ENCODE measurements at places on chromosomes 2 and 18.
A peak's percentile ranks its signal among the peaks of the same experiment; 100 is the strongest.

DNA sequence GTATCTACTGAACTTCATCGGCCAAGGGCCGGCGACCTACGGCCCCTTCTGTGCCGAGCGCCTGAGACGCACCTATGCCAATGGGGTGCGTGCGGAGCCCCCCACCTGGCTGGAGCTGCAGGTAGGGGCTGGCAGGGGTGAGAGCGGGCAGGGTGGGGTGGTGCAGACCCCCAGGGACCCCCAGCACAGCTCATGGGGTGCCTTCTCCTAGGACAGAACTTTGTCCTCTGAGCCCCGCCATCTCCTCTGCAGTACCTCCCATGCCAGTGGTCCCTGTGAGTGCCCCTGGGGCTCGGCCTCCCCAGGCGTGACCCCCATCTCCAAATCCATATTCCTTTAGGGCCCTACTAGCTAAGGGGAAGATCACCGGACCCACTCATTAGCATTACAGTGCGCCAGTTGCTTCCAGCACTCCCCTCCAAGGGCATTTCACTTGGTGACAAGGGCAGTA lies 23.9 kb upstream of the GPR17 start:
- no peak for DNase-seq

DNA sequence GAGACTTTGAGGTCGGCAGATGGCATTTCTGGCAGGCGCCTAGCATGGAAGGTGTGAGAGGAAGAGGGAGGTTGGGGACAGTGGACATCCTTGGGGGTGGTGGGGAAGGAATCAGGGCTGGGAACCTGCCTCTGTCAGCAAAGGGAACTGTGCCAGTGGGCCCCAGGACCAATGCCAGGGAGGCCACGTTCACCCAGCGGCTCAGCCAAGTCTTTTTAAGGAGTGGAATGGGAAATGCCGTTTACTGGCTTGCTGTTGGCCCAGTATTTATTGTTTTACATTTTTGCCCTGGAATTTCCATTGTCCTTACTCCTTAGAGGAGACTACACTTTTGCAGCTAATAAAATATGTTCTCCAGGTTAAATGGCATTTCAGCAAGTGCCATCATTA lies 135.2 kb downstream of the MCFD2 start:
- DNase-seq, result no peak

- DNase-seq, result no peak
Observed at GRCh38 chr18:49827996-49828395, 14.7 kb upstream of the ACAA2 start.

DNA sequence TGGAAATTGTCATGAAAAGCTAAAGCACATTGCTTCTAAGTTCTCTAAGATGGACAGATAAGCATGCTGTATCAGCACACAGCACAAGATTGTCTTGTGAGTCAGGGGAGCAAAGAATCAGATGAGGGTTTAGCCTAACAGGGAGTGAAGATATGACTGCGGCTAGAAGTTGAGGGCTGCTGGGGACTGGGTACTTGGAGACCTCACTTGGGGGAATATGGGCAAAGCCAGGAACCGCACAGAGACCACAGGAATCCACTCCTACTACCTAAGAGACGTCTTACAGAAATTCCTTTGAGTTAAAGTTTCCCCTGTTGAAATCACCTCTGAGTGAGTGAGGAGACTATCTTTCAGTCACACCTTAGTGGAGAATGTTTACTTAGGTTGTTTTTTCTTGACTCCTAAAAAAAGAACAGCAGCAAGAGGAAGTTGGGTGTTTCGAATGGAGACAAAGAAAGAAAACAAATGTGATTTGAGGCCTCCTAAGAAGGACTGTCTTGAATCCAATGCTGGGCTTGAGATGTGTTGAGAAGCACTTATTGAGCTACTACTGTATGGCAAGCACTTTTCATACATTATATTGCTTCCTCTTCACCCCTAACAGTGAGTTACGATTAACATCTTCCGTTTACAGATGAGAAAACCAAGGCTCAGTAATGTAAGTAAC lies 100.7 kb downstream of the ANKRD44 start:
- DNase-seq, result peak; percentile 67

- no peak for DNase-seq
Observed at GRCh38 chr2:42267530-42267929, 93.5 kb downstream of the COX7A2L start.

- no peak for DNase-seq
Observed at GRCh38 chr18:13758622-13759021, 32.1 kb downstream of the RNMT start.

DNA sequence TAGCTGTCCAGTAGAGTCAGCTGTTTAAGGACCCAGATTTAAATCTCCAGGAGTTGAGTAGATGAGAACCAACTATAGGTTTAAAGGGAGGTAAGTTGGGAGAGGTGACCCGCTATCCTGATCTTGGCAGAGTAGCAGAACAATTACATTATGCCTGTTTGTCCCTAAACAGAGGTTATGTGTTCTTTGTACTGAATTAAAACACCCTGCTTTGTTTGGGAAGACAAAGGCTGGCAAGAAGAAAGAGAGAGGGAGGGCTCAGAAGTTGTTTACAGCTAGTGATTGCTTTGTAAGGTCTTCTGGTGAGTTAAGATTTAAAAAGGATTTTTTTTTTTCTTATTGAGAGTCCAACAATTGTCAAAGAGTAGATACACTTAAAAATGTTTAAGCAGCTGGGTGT lies 37.3 kb downstream of the USP14 start:
- no peak for DNase-seq

DNA sequence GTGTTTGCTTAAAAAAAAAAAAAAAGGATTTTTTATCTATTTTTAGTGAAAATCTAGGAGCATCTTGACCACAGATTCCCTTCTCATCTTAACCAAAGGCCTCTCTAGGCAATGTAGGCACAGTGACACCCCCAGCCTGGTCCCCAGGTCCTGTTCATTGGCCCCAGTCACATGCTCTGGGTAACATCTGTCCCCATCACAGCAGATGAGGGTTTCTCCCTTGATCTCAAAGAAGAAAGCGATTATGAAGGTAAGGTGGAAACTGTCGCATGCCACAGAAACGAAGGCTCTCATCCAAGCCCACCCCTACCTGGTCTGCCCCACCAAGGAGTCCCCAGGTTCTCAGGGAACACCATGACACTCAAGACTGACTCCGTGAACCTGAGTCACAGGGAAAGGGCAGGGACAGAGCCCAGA lies 4.7 kb downstream of the HS6ST1 start:
- DNase-seq, result peak; percentile 15

GRCh38 chr18:69689121-69689759 lies 258.4 kb downstream of the CD226 start:
- no peak for DNase-seq

DNA sequence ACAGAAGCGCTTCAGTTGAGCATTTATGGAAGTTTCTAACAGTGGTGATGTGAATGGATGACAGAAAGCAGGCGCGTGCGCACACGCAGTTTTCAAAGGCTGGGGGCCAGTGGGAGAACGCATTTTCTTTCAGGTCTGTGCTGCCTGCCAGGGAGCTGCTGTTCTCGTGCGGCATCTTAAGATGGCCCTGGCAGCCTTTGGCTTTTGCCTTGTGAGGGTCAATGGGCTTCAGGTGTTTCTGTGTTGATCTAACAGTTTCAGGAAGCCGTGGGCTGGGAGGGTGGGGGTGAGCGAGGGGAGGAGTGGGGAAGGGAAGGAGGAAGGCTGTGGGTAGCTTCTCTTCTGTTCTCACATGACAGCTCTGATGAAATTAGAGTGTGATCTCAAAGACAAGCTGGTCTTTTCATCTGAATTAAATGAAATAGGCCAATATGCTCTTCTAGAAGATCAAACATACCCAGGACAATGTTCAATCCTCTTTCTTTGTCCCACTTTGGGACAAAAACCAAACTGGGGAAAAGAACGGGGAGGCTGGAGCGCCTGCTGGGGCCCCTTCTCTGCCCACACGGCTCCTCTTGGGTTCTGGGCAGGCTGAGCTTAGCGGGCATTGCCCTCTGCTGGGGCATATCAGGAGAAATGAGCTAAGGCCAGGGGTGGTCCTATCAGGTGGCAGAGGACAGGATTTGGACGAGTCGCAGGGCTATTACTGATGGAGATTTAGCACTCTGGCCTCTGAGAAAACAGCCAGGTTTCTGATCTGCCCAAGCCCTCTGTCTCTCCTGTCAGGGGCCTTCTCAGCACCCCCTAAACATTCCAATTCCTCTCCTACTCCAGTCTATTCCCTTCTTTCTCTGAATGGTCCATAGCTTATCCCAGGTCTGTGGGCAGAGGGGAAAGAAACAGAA lies 126.2 kb upstream of the LGALSL start:
- peak; percentile 77 for DNase-seq

GRCh38 chr2:238487134-238487533 lies 60.4 kb downstream of the ASB1 start:
- DNase-seq, result no peak

DNA sequence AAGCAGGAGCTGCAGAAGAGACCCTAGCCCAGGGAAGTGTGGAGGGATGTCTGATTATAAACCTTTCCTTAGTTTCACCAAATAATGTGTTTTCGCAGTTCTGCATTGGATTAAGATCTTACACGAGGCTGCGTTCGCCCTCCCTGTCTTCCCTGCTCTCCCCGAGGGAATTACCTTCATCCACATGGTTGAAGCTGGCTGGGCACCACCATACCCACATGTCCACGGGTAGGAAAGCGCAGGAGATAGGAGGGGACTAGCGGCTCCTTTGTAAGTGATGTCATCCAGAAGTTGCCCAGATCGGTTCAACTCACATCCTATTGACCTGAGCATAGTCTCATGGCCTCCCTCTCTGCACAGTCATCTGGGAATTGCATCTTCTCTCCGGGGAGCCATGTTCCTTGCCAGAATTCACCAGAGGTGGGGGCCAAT lies 1.1 kb downstream of the TTL start:
- peak; percentile 10 for DNase-seq

- peak; percentile 66 for DNase-seq
Observed at GRCh38 chr2:207143215-207144172, 22.3 kb downstream of the KLF7 start.

DNA sequence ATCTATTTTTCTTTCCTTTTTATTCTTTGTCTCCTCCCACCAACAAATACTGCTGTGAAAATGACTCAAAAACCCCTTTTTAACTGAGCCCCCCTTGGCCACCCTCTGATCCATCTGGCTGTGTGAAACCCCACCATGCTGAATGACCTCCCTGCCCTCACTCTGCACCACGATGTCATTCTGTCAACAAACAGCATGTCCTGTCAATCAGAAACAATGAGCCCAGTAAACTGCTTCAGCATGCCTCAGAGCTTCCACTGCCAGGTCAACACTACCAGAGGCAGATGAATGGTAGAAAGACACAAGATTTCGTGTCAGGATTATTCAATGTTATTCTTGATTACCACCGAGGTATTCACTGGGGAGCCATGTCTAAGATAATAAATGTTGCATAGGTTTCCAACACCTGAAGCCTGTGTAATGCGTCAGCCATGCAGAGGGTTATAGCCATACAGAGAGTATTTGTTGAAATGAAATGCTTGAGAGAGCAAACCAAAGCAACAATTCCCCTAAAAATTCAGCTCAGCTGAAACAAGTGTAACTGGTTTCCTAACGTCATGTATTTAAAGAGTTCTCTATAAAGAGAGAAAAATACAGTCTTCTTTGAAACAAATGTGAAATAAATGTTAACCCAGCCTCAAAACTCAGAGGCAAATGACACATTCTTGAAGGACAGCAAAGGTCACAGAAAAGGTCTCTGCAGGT lies 76.7 kb downstream of the LRP2 start:
- no peak for DNase-seq

DNA sequence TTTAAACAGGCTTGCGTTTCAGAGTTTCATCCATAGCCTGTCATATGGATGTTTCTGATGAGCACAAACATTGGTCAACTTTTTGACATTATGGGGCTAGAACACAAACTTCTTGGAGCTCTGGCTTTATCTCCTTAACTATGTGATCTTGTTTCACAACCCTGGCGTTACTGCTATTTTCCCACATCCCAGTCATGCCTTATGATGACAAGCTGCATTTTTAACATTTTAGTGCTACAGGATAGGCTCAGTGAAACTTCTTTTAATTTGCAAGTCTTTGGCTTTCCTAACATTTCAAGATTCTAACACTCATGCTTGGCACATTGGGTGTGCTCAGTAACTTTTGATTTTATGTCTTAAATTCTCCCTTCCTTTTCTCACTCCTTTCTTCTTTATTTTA lies 21.0 kb upstream of the PDE1A start:
- DNase-seq, result no peak

GRCh38 chr18:10131460-10132395 lies 217.9 kb downstream of the VAPA start:
- no peak for DNase-seq

- no peak for DNase-seq
Observed at GRCh38 chr2:214902286-214902685, 92.8 kb upstream of the BARD1 start.

- no peak for DNase-seq
Observed at GRCh38 chr2:222169346-222169745, 129.5 kb downstream of the PAX3 start.

DNA sequence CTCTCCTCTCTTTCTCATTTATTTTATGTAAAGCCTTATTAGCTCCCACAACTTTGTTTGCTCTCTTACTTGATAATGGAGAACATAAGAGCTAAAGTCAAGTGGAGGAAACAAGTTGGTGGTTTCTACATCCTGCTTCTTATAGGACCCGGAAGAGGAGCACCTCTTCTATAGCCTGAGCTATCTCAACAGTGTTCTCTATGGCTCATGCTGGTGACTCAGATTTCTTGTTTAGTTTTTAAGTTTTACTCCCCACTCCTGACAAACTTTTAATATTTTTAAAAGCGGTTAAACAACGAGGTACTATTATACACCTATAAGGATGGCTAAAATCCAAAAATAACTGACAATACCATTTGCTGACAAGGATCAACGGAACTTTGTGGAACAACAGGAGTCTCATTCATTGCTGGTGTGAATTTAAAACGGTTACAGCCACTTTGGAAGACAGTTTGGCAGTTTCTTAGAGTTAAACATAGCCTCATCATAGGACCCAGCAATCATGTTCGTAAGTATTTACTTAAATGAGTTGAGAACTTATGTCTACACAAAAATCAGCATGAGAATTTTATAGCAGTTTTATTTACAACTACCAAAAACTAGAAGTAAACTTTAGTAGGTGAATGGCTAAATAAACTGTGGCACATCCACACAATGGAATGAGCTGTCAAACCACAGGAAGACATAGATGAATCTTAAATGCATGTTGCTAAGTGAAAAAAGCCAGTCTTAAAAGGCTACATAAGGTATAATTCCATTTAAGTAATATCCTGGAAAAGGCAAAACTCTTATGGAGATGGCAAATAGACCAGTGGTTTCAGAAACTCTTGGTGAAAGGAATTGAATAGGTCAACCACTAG lies 12.7 kb upstream of the CDC42EP3 start:
- no peak for DNase-seq

DNA sequence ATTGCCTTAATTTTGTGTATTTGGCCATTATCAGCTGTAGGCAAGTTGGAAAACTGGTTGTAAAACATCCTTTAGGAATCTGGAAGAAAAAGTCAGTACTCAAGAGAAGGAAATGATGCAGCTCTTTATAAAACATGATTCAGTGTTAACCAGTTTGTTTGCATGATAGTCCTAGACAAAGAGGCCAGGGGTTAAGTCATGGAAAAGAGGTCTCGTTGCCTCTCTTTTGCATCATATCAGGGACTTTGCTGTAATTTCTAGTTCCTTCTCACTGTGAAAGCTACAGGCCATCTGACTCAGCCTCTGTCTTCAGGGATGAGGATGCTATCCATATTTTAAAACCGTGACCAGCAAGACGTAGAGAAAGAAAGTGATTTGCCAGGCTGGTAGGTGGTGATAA lies 38.0 kb downstream of the NPAS2 start:
- no peak for DNase-seq

GRCh38 chr2:50582164-50582563 lies 449.8 kb downstream of the NRXN1 start:
- DNase-seq, result no peak

- DNase-seq, result no peak
Observed at GRCh38 chr2:139366681-139367080, 586.5 kb upstream of the NXPH2 start.

- peak; percentile 25 for DNase-seq
Observed at GRCh38 chr18:54023471-54023870, 201.0 kb downstream of the MBD2 start.
